ENCODE measurements at places on chromosomes 4 and X.

GRCh38 chr4:44425614-44426208 lies 22.9 kb downstream of the KCTD8 start:
- DNase-seq = no peak

GRCh38 chr4:997375-998071 lies 4.3 kb upstream of the SLC26A1 start:
- DNase-seq = no peak

DNA sequence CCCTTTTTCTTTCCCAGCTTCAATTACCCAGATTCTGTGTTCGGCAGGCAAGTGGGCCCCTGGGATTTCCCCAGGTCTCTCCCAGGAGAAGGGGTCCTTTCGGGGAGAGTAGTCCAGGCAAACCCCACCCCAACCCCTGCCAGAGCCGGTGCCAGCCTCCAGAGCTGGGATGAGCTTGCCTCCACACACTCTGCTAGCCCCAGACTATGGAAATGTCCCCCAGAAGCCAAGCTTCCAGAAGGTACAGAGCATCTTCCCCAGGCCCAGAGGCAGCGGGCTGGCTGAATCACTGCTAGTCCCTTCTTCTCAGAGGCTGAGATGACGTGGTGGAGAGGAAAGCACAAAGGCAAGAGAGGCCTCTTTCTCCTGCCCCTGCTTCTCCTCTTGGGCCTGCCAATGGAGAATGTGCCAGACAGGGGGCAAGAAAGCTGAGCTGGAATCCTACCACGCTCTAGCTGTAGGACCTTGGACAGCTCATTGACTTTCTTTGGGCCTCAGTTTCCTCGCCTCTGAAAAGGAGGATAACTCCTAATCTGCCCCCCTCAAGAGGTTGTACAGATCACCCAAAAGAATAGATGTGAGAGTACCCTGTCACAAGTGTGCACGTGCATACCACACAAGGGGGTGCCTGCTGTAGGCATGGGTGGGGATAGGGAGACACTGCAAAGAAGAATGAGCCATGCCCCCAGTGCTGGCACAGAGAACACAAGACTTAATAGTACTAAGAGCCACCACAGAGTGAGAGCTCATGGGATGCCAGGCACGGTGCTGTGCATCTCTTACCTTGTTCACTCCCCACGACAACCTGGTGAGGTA lies 2.1 kb downstream of the SASH3 start:
- no peak for DNase-seq

DNA sequence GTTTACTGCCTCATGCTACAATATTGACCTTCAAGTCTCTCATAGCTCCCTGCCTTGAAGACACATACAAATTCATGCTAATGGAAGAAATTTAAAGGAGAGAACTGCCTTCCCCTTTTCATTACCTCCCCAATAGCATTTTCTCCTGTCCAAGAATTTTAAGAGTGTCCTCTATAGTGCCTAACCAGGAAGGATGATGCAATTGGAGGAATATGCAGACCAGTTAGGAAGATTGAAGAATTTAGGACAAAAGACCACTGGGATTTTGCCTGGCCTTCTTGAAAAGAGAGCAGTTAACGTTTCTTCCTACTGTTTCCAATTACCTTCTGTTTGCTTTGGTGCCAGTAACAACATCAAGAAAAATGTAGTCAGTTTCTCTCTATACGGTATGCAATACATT lies 443.9 kb downstream of the INPP4B start:
- DNase-seq = no peak

GRCh38 chr4:53618321-53618720 lies 27.0 kb upstream of the LNX1 start:
- no peak for DNase-seq

DNA sequence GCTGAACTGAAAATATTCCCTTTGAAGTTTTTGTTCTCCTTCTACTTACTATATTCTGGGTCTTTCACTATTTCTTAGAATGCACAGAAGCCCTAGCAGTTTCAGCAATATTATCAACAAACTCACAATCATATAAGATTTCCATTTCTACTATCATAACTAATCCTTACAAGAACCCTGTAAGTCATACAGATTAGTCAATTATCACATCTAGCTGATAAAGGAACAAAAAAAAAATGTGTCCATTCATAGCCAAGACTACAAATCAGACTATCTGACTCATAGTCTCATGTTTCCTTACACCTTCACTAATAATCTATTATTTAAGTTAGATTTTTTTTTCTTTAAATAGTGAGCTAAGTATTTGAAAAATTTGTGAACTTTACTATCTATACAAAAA lies 72.5 kb downstream of the LRBA start:
- no peak for DNase-seq

- DNase-seq = no peak
Measured at GRCh38 chrX:54007682-54008081, 36.6 kb downstream of the PHF8 start.

GRCh38 chrX:131985526-131986049 lies 37.5 kb upstream of the STK26 start:
- DNase-seq = no peak

Data from T-helper 2 cell treated with Interferon-gamma antibody and Interleukin-4, amounts not matched to agents 5 μg/mL and 100 μg/mL, for 36 hours (primary cell).